ENCODE measurements at places on chromosomes 4 and X. TPM values are rescaled to one million over a fixed set of nuclear protein-coding genes. Genes with fewer than 3 reads are reported as not detected.
A peak's percentile ranks its signal among the peaks of the same experiment; 100 is the strongest.

- peak; percentile 40 for DNase-seq
- no peaks in the 10 kb centered on the region for H3K36me3 ChIP-seq
- no peak overlapping the region for H3K4me3 ChIP-seq
- H3K27ac ChIP-seq = no peak overlapping the region
- peaks cover 18% of the 10 kb centered on the region for H3K27me3 ChIP-seq
- H3K4me1 ChIP-seq = no peaks in the 10 kb centered on the region
Observed at GRCh38 chrX:45849261-45849862, 648.7 kb upstream of the DIPK2B start.

GRCh38 chr4:88418411-88418810 is 38.5 kb upstream of the HERC5 start:
- no peak for DNase-seq
- no peak overlapping the region for H3K27ac ChIP-seq
- H3K4me3 ChIP-seq = no peak overlapping the region
- H3K36me3 ChIP-seq = peaks cover 2% of the 10 kb centered on the region
- no peaks in the 10 kb centered on the region for H3K27me3 ChIP-seq

- H3K36me3 ChIP-seq = no peaks in the 10 kb centered on the region
- no peaks in the 10 kb centered on the region for H3K27me3 ChIP-seq
- no peak overlapping the region for H3K4me3 ChIP-seq
- peaks cover 4% of the 10 kb centered on the region for H3K4me1 ChIP-seq
- no peak overlapping the region for H3K27ac ChIP-seq
- DNase-seq = peak; percentile 78
Observed at GRCh38 chr4:1351854-1352566, 5.0 kb downstream of the UVSSA start.

DNA sequence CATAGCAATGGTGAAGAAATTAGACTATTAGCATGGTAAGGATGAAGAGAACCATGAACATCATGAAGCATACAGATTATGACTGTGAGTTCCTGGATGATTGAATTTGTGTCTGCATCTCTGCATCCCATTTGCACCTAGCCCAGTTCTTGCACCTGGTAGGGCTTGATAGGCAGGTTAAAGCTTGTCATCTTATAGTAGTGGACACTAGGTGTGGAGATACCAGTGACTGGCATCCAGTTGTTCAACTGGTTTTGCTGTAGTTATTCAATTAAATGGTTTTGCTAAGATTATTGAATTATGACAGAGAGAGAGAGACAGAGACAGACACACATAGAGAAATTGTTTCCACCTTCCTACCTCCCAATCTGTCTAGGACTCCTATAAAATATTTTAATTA is 5.0 kb downstream of the ADH7 start:
- H3K27me3 ChIP-seq = no peaks in the 10 kb centered on the region
- H3K36me3 ChIP-seq = no peaks in the 10 kb centered on the region
- no peak for DNase-seq
- no peak overlapping the region for H3K4me3 ChIP-seq

GRCh38 chr4:182179751-182180150 is 63.5 kb upstream of the TENM3 start:
- H3K27me3 ChIP-seq = no peaks in the 10 kb centered on the region
- no peak for DNase-seq
- H3K36me3 ChIP-seq = no peaks in the 10 kb centered on the region
- H3K4me1 ChIP-seq = no peaks in the 10 kb centered on the region
- H3K27ac ChIP-seq = no peak overlapping the region
- no peak overlapping the region for H3K4me3 ChIP-seq

DNA sequence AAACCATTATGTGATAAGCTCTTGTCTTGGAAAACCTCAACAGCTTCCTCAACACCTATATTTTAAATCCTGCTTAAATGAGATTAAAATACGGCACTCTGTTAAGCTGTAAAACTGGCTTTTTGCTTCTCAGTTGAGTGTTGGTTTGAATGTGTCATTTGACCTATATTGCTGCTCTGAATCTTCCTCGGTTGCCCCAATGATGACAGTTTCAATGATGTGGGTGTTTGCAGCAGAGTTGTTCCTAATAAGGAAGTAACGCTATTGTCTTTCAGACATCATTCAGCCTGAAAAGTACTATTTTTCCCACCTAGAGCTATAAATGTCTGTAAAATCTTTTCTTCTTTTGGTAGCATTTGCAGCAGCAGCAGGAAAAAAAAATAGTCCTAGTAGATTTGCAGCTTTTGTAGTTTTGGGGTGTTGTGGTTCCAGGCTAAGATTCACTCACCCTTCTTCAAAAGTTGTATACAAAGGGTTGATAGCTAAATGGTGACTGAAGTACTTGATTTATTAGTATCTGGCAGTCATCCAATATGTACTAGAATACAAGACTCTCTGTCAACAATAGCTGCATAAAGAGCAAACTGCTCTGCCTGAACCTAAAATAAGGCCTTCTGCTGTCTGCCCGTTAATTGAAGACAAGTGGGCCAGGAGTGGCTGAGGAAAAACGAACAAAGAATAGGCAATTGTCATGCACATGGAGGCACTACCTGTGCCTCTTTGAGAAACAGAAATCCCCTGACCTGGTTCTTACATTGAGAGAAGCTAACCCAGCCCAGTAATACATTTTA is 333.1 kb downstream of the IL1RAPL1 start:
- no peak overlapping the region for H3K4me3 ChIP-seq
- H3K4me1 ChIP-seq = no peaks in the 10 kb centered on the region
- no peak overlapping the region for H3K27ac ChIP-seq

DNA sequence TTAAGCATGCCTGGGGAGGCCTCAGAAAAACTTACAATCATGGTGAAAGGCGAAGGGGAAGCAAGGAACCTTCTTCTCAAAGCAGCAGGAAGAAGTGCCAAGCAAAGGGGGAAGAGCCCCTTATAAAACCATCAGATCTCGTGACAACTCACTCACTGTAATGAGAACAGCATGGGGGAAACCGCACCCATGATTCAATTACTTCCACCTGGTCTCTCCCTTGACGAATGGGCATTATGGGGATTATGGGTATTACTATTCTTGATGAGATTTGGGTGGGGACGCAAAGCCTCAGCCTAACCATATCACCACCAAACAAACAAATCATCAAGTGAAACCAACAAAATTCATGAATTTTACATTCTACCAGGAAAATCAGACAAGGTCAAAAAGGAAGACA is 76.7 kb upstream of the TAB3 start:
- H3K4me3 ChIP-seq = no peak overlapping the region
- H3K4me1 ChIP-seq = no peaks in the 10 kb centered on the region
- no peak for DNase-seq
- peaks cover 8% of the 10 kb centered on the region for H3K27me3 ChIP-seq

GRCh38 chr4:94642561-94642866 is 115.2 kb upstream of the BMPR1B start:
- H3K36me3 ChIP-seq = peaks cover 27% of the 10 kb centered on the region
- H3K27ac ChIP-seq = no peak overlapping the region
- H3K4me1 ChIP-seq = peaks cover 3% of the 10 kb centered on the region
- H3K4me3 ChIP-seq = no peak overlapping the region
- no peaks in the 10 kb centered on the region for H3K27me3 ChIP-seq

- no peak overlapping the region for H3K4me3 ChIP-seq
- H3K27me3 ChIP-seq = no peaks in the 10 kb centered on the region
- no peaks in the 10 kb centered on the region for H3K36me3 ChIP-seq
- H3K4me1 ChIP-seq = no peaks in the 10 kb centered on the region
- no peak overlapping the region for H3K27ac ChIP-seq
- no peak for DNase-seq
Observed at GRCh38 chr4:87974856-87975462, 555 bp upstream of the SPP1 start.

- no peak overlapping the region for H3K4me3 ChIP-seq
- H3K27ac ChIP-seq = no peak overlapping the region
- H3K4me1 ChIP-seq = no peaks in the 10 kb centered on the region
- no peak for DNase-seq
Observed at GRCh38 chrX:22404297-22404696, 131.6 kb downstream of the CBLL2 start.

GRCh38 chrX:51893931-51894696 is 691 bp downstream of the MAGED1 start:
- H3K4me1 ChIP-seq = peaks cover 7% of the 10 kb centered on the region
- H3K27me3 ChIP-seq = no peaks in the 10 kb centered on the region
- peak overlapping the region; percentile 47 for H3K4me3 ChIP-seq
- peak; percentile 83 for DNase-seq
- H3K36me3 ChIP-seq = peaks cover 5% of the 10 kb centered on the region

DNA sequence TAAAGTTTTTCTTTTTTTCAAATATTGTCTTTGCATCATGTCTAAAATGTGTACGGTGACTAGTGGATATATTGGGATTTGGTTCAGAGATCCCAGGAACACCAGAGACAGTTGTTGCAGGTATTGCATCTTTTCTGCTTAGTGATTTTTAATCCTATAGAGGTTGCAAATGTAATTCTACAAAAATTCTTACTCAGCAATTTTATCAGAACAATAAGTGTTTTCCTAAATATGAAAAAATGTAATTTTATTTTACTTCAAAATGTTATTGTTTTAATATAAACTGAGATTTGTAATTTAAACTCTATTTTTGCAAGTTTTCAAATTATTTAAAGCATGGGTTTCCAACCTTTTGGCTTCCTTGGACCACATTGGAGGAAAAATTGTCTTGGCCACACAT is 8.2 kb downstream of the ZNF718 start:
- H3K4me1 ChIP-seq = no peaks in the 10 kb centered on the region
- no peak overlapping the region for H3K27ac ChIP-seq
- DNase-seq = no peak
- H3K36me3 ChIP-seq = peaks cover 18% of the 10 kb centered on the region

GRCh38 chr4:38176165-38176564 is 216.0 kb downstream of the PTTG2 start:
- H3K4me1 ChIP-seq = peaks cover 17% of the 10 kb centered on the region
- H3K27ac ChIP-seq = no peak overlapping the region
- no peak overlapping the region for H3K4me3 ChIP-seq
- no peak for DNase-seq
- H3K27me3 ChIP-seq = no peaks in the 10 kb centered on the region

DNA sequence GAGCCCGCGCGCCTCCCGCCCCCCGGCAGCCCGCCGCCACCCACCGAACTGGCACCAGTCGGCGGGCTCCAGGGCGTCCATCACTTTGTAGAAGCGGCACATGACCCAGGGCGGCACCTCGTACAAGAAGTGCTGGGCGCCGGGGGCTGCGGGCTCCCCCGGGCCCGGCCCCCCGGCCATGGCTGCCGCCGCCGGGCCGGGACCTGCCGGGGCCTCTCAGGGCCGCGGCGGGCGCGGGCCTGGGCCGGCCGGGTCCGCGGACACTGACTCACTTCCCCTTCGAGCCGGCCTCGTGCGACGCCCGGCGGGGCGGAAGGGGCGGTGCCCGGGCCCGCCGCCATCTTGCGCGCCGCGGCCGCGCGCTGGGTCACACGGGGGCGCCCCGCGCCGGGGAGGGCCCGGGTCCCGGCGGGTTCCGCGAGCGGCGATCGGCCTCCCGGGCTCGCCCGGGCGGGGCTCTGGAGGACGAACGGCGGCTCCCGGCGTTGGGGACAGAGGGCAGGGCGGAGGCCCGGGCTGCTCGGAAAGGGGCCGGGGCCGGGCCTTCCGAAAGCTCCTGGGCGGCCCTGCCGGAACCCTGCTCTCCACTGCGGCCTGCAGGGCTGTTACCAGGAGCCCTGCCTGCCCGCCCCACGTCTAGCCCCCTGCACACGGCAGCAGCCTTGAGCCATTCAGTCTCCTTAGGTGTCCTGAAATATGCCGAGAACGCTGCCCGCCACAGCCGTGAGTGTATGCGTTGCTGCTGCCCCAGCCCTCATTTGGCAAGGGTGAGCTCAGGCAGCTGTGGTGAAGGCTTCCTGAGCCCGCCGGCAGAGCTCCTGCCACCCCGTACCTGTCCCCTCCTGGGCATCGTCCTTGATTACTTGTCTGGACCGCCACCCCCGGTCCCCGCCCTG is at the start of gene IRAK1:
Gene IRAK1 (minus strand): TSS at position 270 of the 896 bp plus-strand sequence. CDS start 90 bp downstream, at position 180.
- peak; percentile 56 for DNase-seq
- peaks cover 13% of the 10 kb centered on the region for H3K4me1 ChIP-seq
- H3K27ac ChIP-seq = peak within 1 kb of the TSS; percentile 95
- peak within 1 kb of the TSS; percentile 65 for H3K4me3 ChIP-seq
- no peaks in the 10 kb centered on the region for H3K27me3 ChIP-seq

DNA sequence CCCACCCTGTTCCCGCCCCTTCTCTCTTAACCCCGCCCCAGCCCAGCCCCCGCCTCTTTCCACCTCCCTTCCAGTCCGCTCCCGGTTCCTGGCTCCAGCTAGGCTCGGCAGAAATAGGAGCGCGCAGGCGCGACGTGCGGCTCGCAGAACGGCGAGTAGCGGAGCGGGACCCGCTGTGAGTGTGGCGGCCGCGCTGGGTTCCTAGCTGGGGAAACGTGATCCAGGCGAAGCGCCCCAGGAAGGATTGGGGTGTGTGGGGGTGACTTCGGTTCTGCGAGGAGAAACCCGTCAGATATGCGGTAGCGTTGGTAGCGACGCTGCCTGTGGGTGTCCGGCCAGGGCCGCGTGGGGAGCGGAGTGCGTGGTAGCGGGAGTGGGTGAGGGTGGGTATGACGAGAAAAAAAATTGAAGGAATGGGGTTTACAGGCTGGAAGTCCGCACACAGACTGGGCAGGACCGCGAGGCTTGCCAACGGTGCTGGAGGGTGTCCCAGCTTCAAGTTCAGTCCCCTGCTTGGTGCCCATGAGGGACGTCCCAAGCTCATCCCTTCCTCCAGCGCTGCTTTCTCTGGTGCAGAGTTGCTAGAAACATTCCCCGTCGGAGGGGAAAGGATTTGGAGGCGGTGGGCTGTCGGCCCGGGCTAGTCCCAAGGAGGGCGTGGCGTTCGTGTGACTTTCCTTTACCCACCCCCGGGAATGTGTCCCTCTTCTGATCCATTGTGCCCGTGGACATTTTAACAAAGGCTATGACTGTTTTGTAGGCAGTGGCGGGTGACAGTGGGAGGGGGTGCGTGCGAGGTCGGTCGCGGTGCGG is at the start of gene PRRG1:
Gene PRRG1 (plus strand): TSS at position 144 of the 813 bp plus-strand sequence. CDS start 56,886 bp downstream, outside the sequence.
- H3K27ac ChIP-seq = peak within 1 kb of the TSS; percentile 73
- peaks cover 2% of the 10 kb centered on the region for H3K27me3 ChIP-seq
- no peaks in the 10 kb centered on the region for H3K36me3 ChIP-seq
- no peaks in the 10 kb centered on the region for H3K4me1 ChIP-seq

The SPACA5 gene
- not detected for total RNA-seq

The HGFAC gene
- 0.28 TPM for total RNA-seq

The CCDC160 gene
- total RNA-seq = 0.98 TPM

The FAM47E gene
- total RNA-seq = 10.7 TPM

The CNGA1 gene
- 0.06 TPM for total RNA-seq

The DCLK2 gene
- total RNA-seq = 11.8 TPM

The PABPC1L2A gene
- not detected for total RNA-seq

The TASL gene
- total RNA-seq = 3.2 TPM

The HERC5 gene
- 3.9 TPM for total RNA-seq

The NXF2 gene
- total RNA-seq = not detected

The PABPC1L2B gene
- not detected for total RNA-seq

The PRSS12 gene
- total RNA-seq = 55.0 TPM

The NLRP2B gene
- not detected for total RNA-seq

The PPP2R2C gene
- total RNA-seq = 0.57 TPM

Data from lung (tissue), 17 donors.